ENCODE measurements at places on chromosomes 4 and X.

GRCh38 chr4:18439311-18439710, 417.8 kb upstream of the LCORL start:
- DNase-seq: no peak

- no peak for DNase-seq
Measured at GRCh38 chrX:25020391-25020904, 4.7 kb upstream of the ARX start.

DNA sequence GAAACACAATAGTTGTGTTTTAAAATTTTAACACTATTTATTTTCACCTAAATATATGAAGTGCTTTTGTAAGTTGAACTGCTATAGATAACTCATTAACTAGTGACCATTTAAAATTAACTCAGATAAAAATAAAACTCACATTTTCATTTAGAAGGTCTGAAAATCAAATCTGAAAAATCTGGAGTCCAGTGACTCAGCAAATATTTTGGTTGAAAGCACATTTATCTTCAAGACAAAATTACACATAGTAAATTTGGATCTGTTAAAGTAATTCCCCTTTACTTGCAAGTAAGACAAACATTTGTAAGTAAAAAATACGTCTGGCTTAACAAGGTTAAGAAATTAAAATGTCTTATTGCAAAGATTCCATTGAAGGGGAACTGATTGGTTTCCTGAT, 589.1 kb downstream of the TRIML1 start:
- DNase-seq: no peak

DNA sequence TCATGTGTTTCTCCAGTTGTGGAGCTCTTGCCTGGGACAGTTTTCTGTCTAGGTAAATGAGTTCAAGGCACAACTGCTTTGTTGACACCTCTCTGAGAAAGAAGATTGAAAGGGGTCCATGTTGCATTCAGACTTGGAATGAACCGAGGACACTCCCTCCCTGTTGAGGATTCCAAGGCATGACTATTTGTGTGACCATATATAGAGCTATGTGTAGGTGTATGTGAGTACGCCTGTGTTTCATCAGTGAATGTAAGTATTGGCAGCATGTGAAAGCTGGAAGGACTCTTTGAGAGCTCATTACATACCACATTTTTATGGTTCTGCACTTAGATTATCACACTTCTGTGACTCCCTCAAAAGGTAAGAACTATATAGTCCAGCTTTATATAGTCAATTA, 3.4 kb downstream of the HEPH start:
- no peak for DNase-seq

DNA sequence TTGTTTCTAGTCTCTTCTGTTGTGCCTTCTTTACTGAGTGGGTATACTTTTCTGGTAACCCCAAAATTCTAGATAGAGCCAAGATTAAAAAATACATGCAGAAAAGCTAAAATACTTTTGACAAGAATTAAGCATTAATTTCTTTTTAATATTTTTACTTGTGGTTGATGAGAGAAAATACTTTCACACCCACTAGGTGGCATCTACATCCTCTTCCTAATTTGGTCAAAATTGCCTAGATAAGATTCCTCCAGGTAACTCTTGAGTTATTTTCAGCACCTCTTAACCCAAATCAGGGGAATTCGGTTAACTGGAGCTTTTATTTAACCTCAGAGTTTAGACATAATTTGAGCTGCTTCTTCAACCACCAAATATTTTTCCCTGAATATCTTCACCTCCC, 28.4 kb upstream of the COX7B2 start:
- no peak for DNase-seq

- no peak for DNase-seq
Measured at GRCh38 chrX:51803833-51804232, 60.6 kb downstream of the GSPT2 start.

DNA sequence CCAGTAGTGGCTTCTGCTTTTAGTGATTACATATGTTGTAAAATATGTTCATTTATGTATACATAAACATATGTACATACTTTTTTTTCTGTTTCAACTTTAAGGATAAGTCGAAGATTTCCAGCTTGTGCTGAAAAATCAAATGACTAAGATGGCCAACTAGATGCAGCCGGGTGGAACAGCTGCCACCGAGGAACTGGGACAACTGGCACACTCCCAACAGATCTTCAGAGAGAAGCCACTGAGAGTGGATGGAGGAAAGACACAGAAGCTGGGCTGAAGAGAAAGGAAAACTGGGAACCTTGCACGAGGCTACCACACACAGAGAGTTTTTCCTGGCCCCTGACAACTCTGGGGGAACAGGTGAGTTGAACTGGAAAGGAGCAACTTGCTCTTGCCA, 207.5 kb downstream of the FAM47B start:
- no peak for DNase-seq

- DNase-seq: no peak
Measured at GRCh38 chr4:122796801-122797404, 29.7 kb upstream of the FGF2 start.

GRCh38 chr4:153521999-153522801, 56.0 kb downstream of the TMEM131L start:
- peak; percentile 69 for DNase-seq
